ENCODE measurements at places on chromosomes 1 and 21.

DNA sequence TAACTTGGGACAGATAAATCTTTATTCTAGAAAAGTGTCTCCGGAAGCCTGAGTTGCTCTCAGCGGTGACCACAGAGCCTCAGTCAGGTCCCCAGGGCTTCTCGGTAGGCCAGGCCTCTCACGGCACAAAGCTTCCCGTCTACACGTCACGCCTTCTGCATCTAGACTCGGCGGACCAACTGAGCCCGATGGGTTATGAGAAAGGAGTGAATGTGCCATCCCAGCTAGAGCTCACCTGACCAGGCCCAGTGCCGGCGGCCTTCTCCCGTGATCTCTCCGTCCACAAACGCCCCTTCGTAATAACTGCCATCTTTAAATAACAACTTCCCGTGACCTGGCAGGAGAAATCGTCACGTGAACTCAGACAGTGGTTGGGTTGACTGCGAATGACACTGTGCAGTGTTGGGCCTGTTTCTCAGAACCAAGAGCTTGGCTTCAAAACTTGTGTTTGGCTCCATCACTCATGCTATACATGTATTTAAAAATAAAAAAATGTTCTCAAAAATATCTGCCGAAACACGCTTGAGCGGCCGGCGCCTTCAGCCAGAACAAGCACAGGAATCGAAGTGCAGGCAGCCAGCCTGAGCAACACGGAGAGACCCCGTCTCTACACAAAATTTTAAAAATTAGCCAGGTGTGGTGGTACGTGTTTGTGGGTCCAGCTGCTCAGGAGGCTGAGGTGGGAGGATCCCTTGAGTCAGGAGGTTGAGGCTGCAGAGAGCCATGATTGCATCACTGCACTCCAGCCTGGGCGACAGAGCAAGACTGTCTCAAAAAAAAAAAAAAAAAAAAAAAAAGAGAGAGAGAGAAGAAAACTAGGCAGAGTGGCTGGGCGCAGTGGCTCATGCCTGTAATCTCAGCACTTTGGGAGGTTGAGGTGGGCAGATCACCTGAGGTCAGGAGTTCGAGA is 3.1 kb downstream of the MORN1 start:
- no peak for DNase-seq

GRCh38 chr21:41703857-41704501 is 62.9 kb downstream of the RIPK4 start:
- no peak for DNase-seq

GRCh38 chr1:244076740-244077139 is 25.7 kb downstream of the ZBTB18 start:
- no peak for DNase-seq

GRCh38 chr1:3827813-3828307 is 29.2 kb downstream of the CEP104 start:
- DNase-seq = no peak

DNA sequence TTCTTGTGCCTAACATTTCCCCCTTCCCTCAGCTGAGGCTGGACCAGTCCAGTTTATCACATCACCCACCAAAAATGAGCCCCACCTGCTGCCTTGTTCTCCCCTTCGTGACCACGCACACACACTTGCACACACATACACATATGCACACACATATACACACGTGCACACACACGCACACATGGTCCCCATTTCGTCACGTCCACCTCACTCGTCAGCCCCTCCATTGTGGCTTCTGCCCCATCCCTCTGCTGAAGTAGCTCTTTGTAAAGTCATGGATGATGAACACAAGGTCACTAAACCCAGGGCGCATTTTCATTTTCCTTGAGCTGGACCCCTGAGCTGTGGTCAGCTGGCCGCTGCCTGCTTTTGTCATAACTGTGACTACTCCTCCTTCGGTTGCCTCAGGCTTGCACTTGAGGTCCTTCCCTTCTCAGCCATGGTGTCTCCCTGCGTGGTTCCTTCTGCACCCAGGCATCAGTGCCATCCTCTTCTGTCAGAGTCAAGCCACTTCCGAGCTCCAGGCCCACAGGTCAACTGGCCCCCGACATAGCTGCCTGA is 93.8 kb downstream of the SYT2 start:
- no peak for DNase-seq

DNA sequence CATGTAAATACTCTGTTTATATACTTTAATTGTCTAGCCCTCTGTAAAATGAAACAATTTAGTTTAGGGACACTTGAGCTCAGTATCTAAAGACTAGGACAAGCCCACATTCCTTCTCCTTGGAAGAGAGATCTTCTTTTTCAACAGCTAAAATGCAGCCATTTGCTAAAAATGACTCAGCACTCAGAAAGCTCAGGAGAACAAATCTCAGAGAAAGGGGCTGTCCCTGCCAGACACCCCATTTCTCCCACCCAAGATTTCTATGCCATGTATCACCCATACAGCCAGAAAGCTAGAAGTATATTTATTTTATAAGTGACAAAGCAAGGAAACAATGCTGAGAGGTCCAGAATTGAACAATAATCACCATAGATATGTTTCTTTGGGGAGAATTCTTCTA is 23.2 kb upstream of the PRDX6 start:
- DNase-seq = no peak

All from G401 (cell line).